ENCODE measurements at places on chromosomes 11 and 22.
A peak's percentile ranks its signal among the peaks of the same experiment; 100 is the strongest.

DNA sequence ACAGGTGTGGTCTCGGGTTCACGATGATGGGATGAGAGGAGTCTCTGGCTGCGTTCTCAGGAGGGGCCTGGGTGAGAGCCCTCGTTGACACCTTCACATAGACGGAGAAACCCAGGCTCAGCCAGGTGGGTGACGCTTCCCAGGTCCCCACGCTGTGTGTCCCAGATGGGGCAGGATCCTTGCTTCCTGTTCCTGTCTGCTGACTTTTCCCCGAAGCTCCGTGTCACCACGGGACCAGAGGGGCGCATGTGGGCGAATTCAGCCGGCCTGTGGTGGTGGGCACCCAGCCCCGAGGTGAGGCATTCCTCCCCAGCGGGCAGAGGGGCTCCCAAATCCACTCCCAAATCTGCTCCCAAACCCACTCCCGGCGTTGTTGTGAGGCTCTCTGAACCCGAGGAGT is 732.8 kb downstream of the BRD1 start:
- DNase-seq, result no peak

- no peak for DNase-seq
Observed at GRCh38 chr22:38761202-38762162, 5.7 kb upstream of the SUN2 start.

GRCh38 chr11:95692526-95693260 is 96.9 kb downstream of the FAM76B start:
- peak; percentile 69 for DNase-seq

GRCh38 chr11:114571712-114572111 is 12.0 kb upstream of the NXPE1 start:
- DNase-seq, result no peak

DNA sequence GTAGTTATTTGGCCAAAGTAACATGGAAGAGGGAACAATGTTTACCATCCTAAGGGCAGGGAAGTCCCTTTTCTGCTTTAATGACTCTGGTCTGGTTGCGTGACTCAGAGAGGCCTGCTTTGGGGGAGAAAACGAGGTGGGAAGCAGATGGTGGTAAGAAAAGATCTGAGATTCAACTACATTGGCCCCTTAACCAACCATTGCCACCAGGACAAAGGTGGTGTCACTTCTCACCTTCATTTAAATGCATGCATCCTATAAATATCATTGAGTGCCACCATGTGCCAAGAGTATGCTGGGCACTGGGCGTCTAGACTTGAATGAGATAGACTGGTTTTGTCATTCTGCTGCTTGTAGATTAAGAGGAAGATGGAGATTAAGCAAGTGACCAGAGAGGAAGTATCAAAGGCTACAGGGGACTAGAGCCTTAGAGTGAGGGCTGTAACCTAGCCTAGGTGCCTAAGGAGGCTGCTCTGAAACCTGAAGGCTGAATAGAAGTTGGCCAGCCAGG is 3.6 kb upstream of the SORL1 start:
- DNase-seq, result no peak

DNA sequence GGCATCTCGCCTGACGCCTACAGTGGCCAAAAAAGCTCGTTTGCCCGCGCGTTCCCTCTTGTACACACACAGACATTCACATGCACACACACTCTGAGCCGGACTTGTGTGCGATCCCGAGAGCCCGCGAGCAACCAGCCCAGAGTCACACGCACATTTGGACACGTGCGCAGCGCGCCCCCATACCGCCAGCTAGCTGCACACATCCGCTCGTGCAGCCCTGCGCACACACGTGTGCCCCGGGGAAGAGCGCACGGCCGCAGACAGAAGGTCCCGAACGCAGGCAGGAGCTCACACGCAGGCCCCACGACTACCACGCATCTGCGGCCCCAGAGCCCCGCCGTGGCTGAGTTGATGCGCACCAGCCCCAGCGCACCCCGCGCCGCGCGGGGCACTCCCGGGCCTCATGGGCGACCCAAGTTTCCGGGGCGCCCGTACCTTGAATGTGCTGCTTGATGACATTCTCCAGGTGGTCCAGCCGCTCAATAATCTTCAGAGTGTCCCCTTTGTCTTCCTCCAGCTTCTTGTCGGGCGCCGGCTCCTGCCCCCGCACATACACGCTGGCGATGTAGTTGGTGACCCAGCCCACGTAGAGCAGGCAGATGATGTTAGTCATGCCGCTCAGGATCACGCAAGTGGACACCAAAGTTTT is 758 bp downstream of the GALNT18 start:
- DNase-seq, result peak; percentile 56

GRCh38 chr11:24755260-24755839 is 258.5 kb downstream of the LUZP2 start:
- DNase-seq, result no peak

DNA sequence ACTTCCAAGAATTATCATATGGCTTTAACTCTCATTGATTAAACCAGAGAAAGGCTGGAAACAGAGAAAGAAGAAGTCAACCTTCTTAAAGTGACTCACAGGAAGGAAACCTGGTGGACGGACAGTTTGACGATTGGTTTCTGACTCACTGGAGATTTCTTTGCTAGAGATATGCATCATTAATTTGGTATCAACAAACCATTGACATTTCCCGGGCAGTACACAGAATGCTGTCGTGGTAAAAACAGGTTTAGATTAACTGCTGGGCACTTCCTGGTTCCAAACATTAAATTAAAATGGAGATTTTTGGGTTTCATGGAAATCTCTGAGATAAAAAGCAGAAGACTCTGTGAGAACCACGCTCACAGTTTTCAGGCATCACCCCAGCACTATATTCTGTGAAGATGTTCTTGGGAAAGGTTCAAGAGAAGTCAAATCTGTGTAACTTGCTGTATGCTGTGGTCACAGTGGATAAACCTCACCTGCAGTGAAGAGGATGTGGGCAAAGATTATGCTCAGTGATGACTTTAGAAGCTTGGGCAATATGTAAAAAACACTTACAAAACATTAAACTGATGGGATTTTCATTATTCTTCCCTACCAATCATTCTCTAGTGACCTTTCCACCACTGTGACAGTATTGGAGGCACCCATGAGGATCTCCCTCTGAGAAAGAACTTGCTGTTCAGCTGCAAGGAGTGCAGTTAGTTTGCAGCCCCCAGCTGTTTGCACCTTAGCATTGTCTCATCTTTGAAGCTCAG is 61.1 kb upstream of the CD44 start:
- DNase-seq, result peak; percentile 87

GRCh38 chr11:77966338-77966737 is 28.1 kb downstream of the INTS4 start:
- no peak for DNase-seq

GRCh38 chr22:17823226-17823625 is 49.0 kb upstream of the BID start:
- no peak for DNase-seq

DNA sequence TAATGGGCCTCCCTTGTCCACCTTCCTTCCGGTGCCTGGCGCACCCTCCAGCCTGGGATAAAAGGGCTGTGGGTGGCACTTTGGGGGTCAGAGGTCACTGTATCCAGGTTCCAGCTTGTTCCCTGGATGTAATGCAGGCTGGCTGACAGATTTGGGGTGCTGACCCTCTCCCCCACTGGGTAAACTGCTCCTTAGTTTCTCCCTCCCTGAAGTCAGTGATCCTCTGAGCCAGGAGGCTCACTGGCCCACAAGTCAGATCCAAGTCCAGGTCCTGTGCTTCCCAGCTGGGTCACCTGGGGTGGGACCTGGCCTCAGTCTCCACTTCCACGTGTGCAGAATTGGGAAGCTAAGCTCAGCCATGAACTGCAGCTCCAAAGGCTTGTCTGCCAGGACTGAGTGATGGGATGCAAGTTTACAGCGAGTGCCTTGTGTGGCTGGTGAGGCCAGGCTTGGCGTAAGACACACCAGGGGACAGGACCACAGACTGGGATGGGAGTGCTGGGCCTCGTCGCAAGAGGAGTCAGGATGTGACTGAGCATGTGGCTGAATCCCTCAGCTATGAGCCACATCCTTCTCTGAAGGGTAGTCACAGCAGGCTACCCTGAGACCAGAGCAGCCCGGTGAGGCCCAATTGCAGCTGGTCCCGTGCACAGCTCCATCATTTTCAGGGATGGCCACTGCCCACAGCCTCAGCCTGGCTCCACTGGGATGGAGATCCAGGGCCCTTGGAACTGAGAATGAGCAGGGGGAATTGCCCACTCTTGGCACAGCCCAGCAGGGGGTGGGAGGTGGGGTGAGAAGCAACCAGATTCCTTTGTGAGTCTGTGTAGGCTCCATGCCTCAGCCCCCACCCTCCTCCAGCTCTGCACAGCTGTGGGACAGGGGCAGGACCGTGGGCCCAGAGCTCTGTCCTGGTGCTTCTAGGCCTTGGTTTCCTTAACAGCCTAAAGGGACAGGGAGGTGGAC is 7.2 kb downstream of the SHISA8 start:
- no peak for DNase-seq

- no peak for DNase-seq
Observed at GRCh38 chr11:7889985-7890384, 41.1 kb downstream of the OR10A6 start.

- DNase-seq, result no peak
Observed at GRCh38 chr11:10473371-10473770, 18.3 kb downstream of the AMPD3 start.

GRCh38 chr11:113389272-113389671 is 1.7 kb downstream of the ANKK1 start:
- no peak for DNase-seq

DNA sequence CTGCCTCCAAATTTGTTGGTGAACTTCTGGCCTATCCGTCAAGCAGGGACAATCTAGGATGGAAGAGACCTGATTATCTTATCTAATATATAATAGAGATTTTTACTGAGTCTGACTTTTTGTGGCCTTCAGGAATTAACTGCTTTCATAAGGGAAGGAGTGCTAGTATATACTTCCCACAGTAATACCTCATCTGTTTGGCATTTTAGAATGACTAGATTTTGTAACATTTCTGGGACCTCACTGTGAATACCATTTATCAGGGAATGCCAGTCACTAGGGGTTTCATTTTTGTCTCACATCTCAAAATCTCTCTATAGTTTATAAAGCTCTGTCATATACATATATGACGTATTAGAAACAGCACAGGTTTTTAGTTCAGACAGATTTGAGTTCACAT is 114.3 kb downstream of the INSC start:
- peak; percentile 31 for DNase-seq

DNA sequence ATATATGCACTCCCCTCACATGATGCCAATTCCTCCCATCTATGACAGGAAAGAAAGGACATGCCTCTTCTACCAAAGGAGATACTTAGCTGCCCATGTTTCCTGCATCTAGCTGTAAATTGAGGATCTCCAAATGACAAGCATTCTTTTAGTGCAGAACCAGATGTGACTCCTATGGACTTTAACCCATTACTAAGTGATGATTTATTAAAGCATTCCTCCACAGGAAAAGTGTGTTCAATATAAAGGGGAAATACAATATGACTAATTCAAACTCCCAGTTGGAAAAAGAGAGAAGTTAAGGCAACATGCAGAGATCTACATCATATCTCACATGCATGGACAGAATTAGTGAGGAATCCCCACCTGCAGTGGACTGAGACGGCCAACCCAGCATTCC is 221.3 kb downstream of the FAM76B start:
- DNase-seq, result no peak

GRCh38 chr11:99766811-99767210 is 746.1 kb downstream of the CNTN5 start:
- peak; percentile 16 for DNase-seq

DNA sequence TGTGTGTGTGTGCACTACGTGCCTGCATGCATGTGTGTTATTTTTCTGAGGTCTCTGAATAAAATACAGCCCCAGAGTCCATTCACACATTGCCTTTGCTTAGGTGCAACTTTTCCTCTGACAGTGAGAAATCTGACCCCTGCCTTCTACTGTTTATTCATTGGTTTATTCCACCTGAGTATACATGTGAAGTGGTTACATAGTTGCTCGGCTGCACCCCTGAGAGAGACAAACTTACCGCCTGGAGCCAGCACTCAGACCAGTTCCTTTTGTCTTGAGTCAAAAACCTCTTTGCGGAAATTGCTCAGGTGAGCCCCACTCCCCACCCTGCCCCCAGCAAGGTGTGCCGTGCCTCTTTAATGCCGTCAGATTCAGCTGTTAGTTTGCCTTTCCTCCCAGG is 363.6 kb downstream of the BRD1 start:
- no peak for DNase-seq

DNA sequence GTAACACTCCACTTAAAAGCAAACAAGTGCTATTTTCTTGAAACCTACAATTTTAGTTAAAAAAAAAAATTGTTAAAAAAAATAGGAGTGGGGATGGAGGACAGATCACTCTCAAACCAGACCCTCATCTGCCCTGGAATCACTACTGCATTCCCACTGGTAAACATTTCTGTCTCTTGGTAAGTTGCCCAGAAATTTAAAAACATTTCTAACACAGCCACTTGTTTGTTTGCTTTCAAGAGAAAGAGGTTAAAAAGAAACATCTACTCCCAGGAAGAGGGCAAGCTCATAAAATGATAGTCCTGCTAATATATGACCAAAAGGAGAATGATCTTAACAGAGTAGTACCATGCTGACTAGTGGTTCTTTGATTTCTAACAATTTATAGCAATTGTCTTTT is 83.3 kb downstream of the SGSM3 start:
- peak; percentile 48 for DNase-seq

DNA sequence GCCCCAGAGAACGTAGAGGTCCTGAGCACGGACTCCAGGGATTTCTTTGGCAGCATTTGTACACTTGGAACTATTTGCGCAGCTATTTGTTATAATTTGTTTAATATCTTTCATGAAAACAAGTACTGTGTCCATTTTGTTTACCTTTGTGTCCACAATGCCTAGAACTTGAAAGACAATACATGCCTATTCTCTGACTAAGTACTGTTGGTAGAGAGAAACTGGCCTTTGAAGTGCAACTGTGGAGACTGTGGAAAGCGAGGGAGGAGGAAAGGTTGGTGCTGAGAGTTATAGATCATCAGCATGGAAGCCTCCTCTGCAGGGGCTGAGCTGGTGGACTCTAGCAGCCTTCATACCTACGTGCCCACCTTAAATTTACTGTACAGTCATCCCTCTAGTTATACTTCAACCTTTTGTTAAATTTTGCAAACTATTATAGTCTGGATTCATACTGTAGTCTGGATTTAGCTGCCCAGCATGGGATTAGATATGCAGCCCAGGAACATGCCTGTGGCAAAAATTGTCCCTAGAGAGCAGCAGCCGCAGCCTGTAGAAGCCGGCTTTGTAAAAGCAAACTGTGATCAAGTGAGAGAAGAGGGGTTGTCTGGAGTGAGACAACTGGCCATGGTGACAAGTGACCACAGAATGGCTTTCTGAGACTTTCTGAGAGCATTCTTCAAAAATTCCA is 24.2 kb upstream of the YAP1 start:
- peak; percentile 42 for DNase-seq

DNA sequence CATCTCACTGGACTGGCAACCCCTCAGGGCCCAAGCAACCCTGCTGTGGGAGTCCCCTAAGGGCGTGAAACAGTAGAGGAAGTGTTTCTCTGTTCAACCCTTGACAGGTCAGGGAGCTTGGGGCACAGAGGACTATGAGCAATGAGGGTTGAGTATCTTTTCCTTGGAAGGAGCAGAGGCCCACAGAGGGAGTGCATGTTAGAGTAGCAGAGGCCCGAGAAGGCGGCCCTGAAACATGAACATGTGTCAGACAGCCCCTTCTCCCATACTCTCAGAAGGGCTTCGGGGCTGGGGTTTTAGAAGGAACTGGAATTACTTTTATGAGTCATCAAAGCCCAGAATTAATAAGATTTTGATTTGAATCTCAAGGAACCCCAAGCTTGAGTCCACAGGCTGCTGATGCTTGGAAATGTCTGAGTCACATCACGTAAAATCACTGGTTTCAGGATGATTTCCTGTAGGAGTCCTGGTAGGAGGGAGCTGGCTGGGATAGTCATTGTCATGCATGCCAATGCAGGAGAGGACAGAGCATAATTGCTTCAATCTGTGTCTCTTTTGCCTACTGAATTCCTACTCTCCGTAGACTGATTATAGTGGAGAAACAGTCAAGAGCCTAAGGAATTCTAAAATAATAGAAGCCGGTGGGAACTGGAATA is 22.6 kb downstream of the C11orf71 start:
- peak; percentile 43 for DNase-seq
